ENCODE measurements at places on chromosomes 16 and 17.

DNA sequence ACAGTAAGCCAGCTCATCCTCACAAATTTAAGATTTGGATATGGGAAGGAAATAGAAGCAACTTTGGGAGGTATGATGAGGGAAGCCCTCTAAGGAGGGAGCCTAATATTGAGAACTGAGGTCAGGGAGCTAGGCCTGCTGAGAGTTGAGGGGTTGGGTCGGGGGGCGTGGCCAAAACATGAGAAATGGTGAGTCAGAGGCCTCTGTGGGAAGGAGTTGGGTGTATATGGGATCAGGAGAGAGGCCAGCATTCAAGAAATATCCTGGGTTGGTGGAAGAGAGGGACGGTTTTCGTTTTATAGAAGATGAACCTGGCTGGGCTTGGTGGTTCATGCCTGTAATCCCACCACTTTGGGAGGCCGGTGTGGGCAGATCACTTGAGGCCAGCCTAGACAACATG, 48.4 kb downstream of the CLEC16A start:
- peak; percentile 68 for DNase-seq

DNA sequence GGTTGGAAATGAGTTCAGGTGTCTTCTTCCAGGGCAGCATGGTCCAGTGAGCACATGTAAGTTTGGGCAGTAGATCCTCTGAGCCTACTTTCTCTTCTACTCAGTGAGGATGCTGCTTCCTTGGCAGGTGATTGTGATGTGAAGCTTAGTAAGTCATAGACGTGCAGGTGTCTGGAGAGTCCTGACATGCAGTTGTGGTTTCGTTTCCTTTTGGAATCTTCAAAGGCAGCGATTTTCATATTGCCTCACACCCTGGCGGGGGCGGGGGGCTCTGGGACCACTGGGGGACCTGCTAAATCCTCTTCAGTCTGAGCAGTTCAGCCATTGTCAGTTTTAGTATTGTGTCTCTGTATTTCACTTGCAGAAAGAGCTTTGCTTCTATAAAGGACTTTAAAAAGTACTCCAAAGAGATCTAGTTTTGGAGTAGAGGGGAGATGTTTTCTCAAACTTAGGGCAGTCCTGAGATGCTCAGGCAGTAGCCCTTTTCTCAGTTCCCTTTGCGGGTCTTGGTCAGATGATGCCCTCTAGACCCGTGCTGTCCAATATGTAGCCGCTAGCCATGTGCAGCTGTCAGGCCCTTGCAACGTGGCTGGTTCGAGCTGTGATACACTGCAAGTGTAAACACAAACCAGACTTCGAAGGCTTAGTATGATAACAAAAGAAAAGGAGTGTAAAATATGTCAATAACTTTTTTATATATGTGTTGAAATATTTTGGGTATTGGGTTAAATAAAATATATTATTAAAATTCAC, 4.0 kb upstream of the CDK5R1 start:
- DNase-seq, result no peak

DNA sequence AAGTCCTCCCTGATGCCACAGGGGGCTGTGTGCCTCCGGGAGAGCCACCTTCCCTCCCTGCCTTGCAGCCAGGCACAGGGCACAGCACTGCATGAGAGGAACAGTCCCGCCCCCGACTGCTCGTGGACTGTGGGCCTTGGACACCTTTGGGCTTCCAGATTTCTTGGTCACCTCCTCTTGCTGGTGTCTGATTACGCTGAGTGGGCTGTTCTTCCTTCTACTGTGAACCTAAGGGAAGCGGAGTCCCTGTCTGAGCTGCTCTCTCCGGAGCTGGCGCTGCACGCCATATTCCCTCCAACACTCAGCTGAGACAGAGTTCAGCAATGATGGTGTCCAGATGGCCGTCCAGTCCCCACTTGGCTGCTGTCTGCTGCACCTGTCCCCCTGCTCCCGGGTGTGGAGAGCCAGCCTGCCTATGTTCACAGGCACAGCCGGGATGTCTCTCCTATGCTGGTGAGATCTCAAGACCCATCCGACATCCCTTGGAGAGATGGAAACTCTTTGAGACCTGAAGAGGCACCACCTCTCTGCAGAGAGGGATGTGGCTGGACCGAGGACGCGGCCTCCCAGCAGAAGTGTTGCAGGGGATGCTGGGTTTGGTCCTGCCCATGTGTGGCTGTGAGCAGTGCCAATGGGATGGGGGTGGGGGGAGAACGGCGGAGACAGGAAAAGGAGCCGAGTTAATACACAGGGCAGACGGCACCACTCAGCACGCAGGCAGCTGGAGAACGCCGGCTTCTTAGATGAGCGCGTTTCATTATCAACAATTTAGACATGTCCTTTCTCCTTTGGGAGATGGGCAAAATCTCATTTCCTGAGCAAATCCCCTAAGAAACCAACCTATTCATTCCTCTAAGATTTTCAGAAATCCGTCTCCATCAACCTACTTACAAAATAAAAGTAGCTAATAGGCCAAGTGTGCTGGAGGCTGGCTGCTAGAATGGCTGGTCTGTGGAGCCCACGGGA, 171.9 kb downstream of the ENGASE start:
- DNase-seq, result no peak

DNA sequence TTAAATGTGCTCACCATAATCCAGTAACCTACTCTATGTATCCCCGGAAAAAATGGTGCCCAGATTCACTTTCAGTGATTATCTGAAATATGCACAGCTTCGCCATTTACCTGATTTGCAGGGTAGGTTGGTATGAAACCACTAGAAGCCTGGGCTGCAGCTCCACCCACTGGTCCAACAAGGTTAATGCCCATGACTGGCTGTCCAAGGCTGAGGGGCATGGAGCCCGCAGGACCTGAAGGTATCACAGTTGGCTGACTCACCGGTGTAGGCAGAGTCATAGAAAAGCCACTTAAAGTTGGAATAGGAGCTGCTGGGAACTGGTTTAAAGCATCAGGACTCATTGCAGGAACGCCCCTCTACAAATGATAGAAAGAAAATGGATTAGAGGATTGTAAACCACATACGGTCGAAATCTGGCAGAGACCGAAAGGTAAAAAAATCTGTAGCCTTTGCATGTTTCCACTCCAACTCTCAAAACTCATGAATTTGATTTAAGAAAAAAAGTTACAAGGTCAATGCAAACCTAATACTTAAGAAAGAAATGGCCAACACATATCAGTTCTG, 38.6 kb downstream of the SYNRG start:
- peak; percentile 69 for DNase-seq

GRCh38 chr17:68197091-68197996, 50.5 kb upstream of the AMZ2 start:
- DNase-seq, result no peak

- no peak for DNase-seq
Measured at GRCh38 chr16:13517841-13518240, 402.1 kb upstream of the ERCC4 start.

- DNase-seq, result no peak
Measured at GRCh38 chr17:49574323-49574781, 1.3 kb upstream of the NXPH3 start.

GRCh38 chr17:51322390-51323029, 62.2 kb downstream of the UTP18 start:
- peak; percentile 63 for DNase-seq

DNA sequence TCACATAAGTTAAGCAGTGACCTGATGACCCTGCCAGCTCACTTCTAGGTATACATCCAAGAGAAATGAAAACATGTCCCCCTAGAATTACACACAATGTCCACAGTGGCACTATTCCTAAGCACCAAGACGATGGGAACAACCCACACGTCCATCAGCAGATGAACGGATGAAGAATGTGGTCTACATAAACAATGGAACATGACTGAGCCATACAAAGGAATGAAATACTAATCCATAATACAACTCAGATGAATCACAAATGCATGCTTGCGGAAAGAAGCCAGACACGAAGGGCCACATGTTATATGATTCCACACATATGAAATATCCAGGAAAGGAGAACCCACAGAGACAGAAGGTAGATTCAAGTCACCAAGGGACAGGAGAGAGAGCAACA, 17.4 kb downstream of the USP22 start:
- no peak for DNase-seq

- DNase-seq, result no peak
Measured at GRCh38 chr17:37123386-37123785, 174.6 kb downstream of the AATF start.

DNA sequence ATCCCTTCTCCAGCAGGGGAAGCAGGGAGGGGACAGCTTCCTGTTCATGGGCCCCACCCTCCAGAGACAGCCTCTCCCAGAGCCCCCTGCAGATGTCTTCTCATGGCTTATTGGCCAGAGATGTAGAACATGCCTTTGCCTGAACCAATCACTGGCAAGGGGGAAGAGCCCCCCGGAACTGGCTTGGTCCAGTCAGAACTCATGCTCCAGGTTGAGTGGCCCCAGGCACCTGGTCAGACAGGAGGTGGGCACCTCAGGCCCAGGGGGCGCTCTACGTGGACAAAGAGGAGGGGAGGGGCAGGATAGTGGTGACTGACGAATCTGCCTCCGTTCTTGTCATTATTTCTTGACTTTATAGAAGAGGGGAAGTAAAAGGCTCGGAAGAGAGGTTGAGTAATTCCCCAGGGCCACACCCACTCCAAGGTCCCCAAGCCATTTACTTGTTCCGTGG, 23.6 kb downstream of the RAB11FIP4 start:
- DNase-seq, result peak; percentile 92

GRCh38 chr16:69763599-69763942, 1.4 kb downstream of the WWP2 start:
- no peak for DNase-seq

DNA sequence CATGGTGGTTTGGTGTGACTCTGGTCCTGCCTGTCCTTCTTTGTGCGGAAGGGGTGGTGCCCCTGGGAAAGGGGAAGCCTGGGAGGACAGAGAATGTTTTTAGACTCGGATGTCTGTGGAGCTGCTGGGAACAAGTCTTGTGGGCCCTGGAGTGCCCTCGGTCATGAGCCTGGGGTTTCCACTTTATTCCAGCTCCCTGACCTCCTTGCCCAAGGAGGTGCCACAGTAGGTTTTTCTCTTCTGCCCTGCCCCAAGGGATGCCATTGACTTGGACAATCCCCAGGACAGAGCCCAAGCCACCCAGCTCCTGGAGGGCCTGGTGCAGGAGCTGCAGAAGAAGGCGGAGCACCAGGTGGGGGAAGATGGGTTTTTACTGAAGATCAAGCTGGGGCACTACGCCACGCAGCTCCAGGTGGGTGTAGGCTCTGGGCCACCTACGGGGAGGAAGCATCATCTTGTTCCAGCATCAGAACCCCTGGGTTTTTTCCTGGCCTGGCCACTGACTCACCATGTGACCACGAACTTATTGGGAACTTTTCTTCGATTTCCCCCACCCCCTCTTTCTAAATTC, 1.4 kb downstream of the STAT5A start:
- DNase-seq, result no peak

- no peak for DNase-seq
Measured at GRCh38 chr17:4234401-4234800, 29.4 kb downstream of the ANKFY1 start.

DNA sequence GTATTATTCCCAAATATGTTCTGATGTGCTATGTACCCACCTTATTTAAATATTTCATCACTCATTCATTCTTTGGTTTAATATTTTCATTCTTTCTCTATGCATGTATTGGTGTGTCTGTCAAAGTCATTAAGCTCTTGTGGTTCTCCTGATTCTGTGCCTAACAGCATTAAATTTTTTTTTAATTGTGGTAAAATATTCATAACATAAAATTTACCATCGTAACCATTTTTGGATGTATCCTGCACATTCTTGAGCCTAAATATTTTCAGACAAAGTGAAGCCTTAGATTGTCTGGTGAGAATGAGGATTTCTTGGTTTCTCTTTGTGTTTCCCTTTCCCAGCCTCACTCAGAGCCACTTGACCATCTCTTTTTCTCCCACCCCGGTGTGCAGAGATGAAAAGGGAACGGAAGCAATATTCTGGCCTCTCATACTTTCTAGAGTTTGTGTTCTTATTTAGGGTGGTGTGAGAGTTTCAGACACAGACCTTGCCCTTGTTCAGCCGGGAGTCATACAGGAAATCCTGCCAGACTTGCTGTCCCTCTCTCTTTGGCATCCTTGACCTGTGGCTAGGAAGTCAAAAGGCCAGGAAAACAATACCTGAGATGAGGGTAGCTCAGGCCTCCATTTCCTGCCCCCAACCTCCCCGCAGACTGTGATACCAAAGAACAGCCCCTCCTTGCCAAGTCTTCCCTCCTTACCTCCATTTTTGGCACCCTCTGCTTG, 4.9 kb downstream of the CCL5 start:
- no peak for DNase-seq

DNA sequence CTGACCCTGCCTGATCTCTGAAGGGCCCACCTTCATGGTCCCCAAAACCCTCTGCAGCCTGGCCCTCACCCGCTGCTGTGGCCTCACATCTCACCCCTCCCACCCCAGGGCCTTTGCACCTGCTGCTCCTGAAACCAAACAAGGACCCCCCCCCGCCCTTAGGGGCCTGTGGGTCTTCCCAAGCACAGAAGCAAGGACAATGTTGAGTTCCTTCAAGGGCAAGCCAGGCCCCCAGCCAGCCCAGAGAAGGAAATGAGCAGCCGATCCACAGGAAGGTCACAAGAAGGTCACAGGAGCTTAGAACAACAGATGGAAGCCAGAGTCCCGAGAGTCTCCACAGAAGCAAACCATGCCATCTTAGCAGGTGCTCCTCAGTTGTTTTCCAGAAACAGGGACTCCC, 493 bp upstream of the PDE6G start:
- DNase-seq, result peak; percentile 65

- DNase-seq, result no peak
Measured at GRCh38 chr17:27242951-27243350, 51.0 kb upstream of the WSB1 start.

GRCh38 chr17:38705523-38705802, 390 bp downstream of the MLLT6 start:
- no peak for DNase-seq

DNA sequence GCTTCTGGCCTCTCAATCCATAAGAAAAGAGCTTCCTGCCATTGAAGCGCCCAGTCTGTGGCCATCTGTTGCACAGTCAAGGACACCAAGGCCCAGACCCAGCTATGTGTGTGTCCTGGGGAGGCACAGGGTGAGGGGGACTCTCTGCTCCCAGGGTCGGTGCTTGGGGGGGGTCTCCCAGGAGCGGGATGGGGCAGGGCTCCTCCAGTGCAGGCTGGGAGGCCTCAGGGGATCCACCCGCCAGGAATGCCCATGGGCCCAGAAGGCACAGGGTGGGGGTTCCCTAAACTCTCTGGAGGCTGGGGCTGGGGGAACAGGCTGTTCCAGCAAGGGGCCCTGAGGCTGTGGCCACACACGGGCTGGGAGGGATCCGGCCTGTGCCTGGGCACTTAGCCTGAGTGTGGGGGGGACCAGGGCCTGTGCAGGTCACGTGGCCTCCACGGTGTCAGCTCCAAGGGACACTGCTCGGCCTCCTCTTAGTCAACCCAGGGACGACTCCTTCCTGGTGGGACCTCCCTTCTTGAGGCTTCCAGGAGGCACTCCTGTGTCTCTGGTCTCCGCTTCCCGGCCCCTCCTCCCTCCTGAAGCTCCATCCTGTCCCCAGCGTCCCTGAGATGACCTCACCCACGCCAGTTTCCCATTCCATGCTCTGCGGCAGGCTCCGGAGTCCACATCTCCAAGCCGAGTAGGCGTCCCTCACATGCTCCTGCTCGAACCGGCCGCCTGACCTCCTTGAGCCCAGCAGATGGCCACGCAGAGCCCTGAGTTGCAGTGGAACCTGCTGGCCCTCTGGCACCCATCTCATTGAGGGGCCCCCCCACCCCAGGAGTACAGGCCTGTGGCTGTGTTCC, 23.1 kb upstream of the BAHCC1 start:
- peak; percentile 51 for DNase-seq

GRCh38 chr16:88378401-88378800, 4.4 kb upstream of the ZNF469 start:
- no peak for DNase-seq
